ENCODE measurements at places on chromosomes 3 and 15.

DNA sequence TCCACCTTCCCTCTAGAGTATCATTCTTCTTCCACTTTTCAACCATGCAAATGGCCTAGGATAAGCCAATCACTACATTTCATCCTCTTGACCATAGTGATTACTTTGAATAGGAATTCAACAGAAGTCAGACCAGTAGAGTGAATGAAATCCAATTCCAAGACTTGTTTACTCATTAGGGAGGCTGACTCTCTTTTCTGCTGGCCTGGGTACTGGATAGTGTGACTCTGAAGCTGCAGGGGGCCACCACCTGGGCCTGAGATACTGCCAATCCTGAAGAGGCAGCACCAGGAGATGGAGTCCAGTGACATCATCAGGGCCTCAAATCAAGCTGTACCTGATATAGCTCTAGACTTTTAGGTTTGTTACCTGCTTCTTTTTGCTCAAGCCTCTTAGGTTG, 7.0 kb upstream of the FSTL1 start:
- no peak for DNase-seq

DNA sequence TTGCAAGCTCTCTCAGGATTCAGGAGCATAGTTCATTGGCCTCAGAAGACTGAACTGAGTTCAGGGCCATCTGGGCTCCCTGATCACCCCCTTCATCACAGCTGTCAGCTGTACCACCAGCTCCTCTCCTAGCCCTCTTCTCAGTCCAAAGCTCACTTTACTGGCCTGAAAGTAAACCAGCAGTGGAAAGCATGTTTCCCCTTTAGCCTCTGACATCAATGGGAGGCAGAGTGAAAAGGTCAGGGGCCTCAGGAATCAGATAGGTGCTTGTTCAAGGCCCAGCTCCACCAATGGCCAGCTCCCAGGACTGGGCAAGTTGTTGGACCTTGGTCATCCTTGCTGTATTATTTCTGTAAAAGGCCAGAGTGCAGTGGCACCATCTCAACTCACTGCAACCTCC, 223.4 kb downstream of the TLE3 start:
- no peak for DNase-seq

GRCh38 chr15:66356359-66357236, at the start of gene TIPIN:
Gene TIPIN (minus strand): TSS chr15:66356685. CDS start chr15:66352947, 3,738 bp downstream.
- DNase-seq, result peak; percentile 94

GRCh38 chr3:150609988-150610387, 6.9 kb downstream of the SELENOT start:
- DNase-seq, result no peak

GRCh38 chr15:64522226-64522823, 61.9 kb downstream of the ZNF609 start:
- DNase-seq, result no peak

- no peak for DNase-seq
These were observed 6.5 kb downstream of the RPS17 start for GRCh38 chr15:82533801-82534200.

DNA sequence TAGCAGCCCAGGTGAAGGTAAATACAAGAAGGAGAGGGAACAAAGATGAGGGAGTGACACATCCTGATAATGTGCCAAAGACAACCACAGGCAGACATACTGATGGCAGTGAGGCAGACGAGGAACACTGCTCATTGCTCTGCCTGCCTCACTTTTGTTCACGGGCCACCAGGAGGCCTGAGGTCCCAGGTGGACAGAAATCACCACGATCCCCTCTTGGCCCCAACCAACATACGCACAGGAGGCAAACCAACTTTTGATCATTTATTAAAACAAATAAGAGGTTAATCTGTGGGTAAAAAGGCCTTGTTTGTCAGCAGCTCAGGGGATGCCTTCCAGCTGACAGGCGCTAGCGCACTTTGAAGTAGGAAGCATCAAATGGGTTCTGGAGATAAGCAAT, 4.2 kb downstream of the ALG1L2 start:
- DNase-seq, result no peak

DNA sequence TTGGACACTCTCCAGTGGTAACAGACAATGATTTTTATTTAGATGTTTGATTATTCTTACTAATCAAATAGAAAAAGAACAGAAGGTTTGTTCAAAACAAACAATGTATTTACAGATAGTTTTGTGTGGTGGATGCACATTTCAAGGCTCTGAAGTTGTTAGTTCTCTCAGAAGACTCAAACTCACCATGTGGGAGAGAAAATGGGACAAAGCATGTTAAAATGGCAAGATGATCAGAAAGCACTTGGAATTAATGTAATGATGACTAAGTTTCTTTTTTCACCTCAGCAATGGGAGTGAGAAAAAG, 450.5 kb upstream of the KCNMB2 start:
- no peak for DNase-seq

- DNase-seq, result no peak
These were observed 24.1 kb upstream of the MITF start for GRCh38 chr3:69715204-69715603.

- no peak for DNase-seq
These were observed 65.8 kb downstream of the IQSEC1 start for GRCh38 chr3:13007251-13007941.

DNA sequence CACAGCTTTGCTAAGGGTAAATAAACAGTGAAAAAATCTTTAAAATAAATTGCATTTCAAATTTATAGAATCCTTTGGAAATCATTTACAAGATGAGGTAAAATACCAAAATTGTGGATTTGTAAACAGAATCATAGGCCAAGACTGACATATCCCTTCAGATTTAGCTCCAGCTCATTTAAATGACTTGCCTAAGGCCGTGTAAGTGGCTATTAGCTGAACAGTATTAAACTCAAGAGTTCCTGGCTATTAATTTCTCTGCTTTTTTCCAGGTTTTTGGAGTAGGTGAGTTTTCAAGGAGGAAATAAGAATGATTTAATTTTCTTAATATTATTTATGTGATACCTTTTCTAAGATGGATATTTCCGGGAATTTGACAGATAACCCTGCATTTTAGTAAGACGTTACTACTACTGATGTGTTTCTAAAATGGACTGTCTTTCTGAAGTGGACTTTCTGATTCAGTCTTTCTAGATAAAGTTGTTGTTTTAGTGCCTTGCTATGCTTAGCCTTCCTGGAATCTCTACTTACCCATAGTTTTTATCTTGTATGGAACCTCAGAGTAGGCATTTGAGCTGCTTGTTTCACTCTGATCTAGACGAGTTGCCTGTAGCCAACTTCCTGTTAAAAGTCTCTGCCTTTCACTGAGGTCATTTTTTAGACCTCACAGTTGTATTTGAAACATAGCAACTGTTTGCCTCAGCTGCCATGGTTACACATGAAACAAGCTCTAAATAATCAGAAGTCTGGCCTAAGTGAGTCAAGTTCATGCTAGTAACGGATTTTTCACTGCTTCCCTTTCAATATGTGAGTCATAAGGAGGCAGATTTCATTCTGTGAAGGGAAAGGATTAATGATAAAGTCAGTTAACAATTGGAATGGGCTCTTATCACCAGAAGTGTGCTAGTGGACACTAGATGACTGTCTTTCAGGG, 127.0 kb downstream of the KLHL25 start:
- peak; percentile 100 for DNase-seq

- no peak for DNase-seq
These were observed 106.3 kb upstream of the ALCAM start for GRCh38 chr3:105260385-105260784.

- no peak for DNase-seq
These were observed 65.0 kb downstream of the NIPA2 start for GRCh38 chr15:22903427-22903826.

GRCh38 chr15:69666441-69666882, 213.8 kb downstream of the RPLP1 start:
- peak; percentile 13 for DNase-seq

DNA sequence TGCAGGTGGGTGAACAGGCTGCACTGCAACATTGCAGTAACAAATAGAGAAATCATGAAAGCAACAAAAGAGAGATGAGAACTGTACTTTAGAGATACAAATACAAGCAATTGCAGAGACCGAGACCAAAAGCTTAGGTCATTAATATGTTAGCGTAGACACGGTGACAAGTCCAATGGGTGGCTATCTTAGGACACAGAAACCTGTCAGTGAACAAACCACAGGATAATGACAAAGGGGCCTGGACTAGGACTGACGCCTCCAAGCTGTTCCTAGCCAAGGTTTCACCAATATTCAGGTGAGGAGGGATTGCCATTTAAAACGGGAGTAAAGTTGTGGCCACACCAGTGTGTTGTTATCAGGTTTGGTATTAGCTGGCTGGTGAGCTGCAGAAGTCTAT, 41.7 kb upstream of the BLM start:
- no peak for DNase-seq

GRCh38 chr15:36254426-36254825, 325.0 kb upstream of the CDIN1 start:
- no peak for DNase-seq

DNA sequence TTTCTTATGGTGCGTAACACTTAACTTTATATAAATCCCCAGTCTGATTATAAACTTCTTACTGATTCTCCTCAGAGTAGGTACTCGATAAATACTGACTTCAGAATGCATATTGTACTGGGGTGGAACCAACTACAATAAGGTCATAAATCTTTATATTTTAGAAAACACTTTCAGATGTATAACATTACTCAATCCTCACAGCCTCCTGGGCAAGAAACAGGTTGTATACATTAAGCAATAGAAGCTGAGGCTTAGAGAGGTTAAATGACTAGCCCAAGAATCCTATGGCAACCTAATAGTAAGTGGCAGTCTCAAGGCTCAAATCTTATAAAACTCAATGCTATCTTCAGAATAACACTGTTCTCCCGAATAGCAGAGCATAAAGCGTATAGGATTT, 9.1 kb downstream of the VPS13C start:
- no peak for DNase-seq

- peak; percentile 61 for DNase-seq
These were observed 35.6 kb upstream of the PPP4R2 start for GRCh38 chr3:72960812-72961518.
